ENCODE measurements at places on chromosomes 7 and 10.

DNA sequence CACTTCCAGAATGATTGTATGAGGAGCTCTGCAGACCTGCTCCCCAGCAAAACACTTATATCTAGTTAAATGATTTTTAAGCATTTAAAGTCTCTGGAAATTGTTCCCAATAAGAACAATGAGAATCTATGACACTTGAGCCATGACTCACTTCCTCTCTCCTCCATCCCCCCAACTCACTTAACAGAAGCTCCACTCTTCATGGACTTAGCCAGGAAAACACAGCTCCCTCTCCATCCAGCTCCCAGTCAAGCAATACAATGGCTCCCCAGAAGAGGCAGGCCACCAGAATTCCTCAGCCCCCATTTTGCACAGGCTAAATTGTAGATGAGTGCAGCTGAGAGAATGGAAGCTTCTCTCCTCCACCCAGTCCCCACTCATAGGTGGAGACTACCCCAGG is 27.0 kb downstream of the AOC1 start:
- no peak for DNase-seq

DNA sequence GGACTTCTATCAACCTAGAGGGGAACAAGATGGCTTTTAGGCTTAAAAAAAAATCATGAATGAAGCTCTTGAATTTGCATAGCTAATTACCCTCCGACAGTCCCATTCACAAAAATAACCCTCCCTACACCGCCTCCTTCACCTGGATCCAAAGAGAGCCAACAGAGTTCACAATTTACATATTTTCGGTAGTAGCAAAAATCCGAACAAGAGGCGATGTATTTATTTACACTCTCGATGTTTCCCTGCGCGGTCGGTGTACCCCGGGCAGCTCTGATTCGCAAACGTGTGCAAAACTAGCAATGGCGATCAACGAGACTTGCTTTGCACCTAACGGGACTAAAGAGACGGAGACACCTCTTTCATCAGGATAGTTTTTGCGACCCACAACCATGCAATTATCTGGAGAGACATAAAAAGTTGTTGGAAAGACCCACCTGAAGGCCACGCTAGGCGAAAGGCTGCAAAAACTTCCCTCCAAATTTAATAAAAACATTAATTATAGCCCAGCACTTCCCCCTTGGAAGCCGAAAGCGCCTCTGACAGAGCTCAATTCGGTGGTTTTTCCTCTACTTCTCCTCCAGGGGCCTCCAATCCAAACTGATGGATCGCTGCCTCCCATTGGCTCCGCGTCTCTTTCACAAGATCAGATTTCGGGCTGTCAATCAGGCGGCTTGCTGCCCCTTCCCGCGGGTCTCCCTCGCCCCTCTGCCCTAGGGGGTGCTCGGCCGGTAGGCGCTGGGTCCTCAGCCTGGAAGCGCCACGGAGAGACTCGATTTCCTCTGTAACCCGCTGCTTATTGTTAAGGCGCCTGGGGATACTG is at the start of gene ETV1:
Gene ETV1 (minus strand): TSS at position 541 of the 823 bp plus-strand sequence. CDS start 614 bp downstream, outside the sequence.
- peak; percentile 73 for DNase-seq

DNA sequence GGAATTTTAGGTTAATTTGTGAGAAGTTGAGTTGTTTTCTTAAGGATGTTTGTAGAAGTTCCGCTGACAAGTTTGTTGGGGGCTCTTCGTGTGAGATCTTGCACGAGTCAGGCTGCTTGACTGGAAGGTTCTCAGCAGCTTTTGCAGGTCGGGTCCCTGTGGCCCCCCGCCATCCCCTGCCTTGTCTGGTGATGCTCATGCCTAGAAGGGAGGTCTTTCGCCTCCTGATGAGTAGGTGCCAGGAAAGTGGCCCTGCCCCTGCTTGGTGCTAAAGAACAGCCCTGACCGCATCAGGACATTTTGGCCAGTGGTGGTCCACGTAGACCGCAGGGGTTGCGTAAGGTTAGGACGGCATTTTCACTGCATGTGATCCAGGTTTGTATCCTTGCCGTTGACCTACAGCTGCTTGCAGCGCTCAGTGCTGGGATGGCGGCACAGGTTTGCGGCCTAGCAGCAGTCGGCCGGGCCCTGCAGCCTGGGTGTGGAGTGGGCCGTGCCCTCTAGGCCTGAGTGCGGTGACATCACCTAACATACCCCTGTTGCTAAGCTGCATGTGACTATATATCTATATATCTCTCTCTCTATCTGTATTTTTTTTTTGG is 62.4 kb downstream of the DNAJB6 start:
- DNase-seq, result no peak

GRCh38 chr7:68604541-68604940 is 993.7 kb upstream of the AUTS2 start:
- no peak for DNase-seq

DNA sequence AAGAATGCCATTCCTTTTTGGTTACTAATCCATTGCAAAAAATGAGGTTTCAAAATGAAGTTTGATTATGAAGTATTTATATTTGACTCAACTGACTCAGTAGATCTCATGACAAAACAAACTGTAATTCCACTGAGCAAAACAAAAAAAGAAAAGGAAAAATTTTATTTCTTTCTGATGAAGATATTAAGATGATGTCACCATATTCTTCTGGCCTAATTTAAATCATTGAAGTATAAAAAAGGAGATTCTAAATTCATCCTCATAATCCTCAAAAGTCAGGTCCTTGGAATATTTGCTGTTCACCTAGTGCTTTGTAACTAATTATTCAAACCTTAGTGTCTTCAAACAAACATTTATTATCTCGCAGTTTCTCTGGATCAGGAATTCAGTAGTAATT is 1183.7 kb downstream of the CNTNAP2 start:
- DNase-seq, result no peak

DNA sequence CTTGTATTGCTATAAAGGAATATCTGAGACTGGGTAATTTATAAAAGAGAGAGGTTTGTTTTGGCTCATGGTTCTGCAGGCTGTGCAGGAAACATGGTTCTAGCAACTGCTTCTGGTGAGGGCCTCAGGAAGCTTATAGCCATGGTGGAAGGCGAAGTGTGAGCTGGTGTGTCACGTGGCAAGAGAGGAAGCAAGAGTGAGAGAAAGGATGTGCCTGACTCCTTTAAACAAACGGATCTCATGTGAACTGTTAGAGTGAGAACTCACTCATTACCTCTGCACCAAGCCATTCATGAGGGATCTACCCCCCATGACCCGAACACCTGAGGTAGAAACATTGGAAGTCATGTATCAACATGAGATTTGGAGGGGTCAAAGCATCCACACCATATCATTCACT is 7.7 kb upstream of the ITPRIP start:
- no peak for DNase-seq

GRCh38 chr10:79331709-79332108 is 15.6 kb upstream of the PPIF start:
- DNase-seq, result peak; percentile 55

DNA sequence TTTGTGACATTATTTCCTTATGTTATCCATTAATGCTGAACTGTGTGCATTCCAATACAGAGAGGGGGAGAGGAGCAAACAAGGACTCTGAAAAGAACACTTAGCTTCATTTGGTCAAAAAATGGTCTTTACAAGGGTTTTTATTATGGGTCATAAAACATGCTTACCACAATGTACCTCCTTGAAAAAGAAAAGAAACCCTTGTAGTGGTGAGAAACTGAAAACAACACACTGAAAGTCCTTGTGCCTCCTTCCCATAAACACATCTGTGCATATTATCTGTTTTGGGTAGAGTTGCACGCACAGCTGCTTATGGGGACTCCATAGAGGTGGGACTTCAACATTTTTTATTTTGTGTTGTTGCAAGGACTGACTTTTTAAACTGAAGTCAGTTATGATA is 98.7 kb downstream of the CDK6 start:
- no peak for DNase-seq

GRCh38 chr7:54729107-54729506 is 29.9 kb downstream of the SEC61G start:
- DNase-seq, result no peak

DNA sequence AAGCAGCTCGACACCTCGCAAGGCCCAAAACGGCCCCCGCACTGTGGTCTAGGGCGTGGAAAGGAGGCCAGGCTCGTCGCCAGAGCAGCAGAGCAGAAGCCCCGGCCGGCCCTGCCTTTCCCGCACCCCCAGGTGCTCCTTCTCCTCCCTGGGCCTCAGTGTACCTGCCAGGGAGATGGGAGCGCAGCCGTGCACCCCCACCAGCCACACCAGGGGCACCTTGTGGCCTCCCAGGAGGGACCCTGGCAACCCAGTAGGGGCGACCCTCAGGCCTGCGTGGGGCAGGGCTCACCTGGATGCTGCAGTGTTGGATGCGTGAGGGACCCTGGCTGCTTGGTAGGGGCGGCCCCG is 9.5 kb downstream of the PDGFA start:
- no peak for DNase-seq

DNA sequence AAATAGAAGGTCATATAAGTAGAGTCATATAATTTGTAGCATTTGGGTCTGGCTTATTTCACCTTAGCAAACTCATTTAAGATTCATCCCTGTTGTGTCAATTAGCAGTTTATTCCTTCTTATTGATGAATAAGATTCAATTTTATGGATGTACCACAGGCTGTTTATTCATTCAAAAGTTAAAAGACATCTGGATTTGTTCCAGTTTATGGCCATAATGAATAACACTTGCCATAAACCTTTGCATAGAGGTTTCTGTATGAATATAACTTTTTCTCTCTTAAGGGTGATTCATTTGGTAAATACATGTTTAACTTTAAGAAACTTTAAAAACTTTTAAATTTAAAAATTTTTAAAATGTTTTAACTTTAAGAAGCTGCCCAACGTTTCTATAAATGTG is 66.4 kb downstream of the CPED1 start:
- no peak for DNase-seq

GRCh38 chr7:20296444-20296843 is 34.3 kb upstream of the ITGB8 start:
- no peak for DNase-seq

DNA sequence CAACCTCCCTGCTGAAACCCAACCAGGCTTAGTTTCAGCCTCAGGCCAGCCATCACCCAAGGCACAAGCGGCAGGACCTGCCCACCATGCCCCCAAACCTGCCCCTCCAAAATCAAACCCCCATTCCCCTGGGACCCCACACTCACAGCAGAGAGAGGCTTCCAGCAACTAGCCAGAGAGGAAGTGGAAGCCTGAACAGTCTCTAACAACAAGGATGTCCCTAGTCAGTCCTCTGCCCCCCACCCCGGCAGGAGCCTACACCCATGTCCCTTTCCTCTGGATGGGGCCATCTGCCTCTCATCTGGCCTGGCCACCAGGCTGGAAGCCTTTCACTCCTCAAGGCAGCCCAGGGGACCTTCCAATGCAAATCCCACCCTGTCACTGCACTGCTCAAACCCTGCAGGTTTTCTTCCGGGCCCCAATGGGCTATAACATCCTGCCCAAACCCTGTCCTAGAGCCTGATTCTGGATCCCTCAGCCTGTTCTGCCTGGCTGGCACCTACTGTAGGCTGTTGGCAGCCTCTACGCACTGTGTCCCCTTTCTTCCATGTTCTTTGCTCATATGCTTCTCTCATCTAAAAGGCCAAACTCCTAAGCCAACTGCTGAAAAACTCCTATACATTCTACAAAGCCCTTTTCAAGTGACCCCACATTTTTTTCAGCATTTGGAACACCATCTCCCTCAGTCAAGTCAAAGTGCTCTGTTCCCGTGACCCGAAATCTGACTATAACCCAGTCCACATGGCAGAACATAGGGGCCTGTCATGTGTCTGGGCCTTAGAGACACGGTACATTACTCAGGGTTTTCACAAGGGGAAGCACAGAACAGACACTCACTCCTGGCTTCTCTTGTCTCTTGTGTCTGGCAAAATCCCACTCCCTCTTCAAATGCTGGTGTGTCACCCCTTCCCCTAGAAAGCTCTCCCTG is 253.3 kb downstream of the TNS3 start:
- no peak for DNase-seq

- no peak for DNase-seq
Observed at GRCh38 chr10:20647756-20648155, 249.4 kb downstream of the NEBL start.

DNA sequence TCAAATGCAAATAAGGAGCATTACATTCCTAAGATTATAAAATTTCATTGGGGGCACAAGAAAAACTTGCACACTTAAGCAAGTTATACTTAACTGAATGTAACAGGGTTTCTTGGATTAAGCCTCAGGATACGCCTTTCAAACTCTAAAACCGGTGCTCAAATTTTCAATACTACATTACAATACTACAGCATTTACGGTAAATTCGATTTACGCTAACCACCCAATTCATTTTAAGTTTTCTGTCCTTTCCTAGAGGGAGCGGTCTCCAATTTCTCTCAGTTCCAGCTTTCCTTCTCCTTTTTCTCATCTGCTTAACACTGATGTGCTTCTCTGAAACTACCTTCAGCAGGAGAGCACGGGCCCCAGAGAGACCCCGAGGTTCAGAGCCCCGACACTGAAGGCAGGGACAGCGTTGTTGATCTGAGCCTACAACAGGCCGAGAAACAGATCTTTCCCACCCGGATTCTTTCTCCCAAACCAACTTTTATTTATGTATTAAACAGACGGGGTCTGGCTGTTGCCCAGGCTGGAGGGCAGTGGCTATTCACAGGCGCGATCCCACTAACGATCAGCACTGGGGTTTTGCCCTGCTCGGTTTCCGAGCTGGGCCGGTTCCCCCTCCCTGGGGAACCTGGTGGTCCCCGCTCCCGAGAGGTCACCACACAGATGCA is 798 bp downstream of the ZNF425 start:
- no peak for DNase-seq

- no peak for DNase-seq
Observed at GRCh38 chr10:32922170-32922569, 35.9 kb downstream of the ITGB1 start.

DNA sequence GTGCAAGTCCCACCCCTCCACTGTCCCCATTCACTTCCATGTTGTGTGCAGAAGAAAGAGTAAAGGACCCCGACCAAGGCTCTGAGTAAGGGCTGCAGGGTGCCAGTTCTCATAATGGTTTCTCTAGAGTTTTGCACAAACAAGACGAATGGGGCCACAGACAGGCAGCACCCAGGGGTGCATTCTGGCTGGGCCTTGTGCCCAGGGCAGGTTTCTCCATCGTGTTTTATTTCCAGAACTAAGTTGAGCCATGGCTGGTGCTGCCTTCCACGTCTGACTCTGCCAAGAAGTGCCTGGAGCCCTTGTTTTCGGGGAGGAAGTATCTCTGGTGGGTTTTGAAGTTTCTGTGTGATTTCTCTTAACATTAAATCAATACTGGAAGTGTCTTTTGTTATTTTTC is 95.0 kb upstream of the SDK1 start:
- DNase-seq, result no peak

DNA sequence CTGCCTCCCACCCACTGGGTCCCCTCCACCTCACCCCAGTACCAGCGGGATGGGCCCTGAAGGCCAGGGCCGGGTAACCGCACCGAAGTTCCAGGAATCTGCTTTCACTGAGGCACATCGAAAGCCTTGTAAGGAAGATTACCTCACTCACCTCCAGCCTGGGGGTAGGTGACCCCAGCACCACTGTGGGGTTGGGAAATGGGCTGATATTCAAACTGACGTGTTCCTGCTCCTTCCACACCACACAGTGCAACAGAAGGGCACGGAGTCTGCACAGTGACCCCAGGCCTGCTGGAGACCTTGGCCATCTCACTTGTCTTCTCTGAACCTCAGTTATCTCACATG is 29.8 kb downstream of the NPS start:
- no peak for DNase-seq

GRCh38 chr7:98210513-98211220 is 572 bp upstream of the BHLHA15 start:
- DNase-seq, result peak; percentile 67

Measured in NCI-H2171 (cell line).